ENCODE measurements at places on chromosomes 5 and 9.
A peak's percentile ranks its signal among the peaks of the same experiment; 100 is the strongest.

DNA sequence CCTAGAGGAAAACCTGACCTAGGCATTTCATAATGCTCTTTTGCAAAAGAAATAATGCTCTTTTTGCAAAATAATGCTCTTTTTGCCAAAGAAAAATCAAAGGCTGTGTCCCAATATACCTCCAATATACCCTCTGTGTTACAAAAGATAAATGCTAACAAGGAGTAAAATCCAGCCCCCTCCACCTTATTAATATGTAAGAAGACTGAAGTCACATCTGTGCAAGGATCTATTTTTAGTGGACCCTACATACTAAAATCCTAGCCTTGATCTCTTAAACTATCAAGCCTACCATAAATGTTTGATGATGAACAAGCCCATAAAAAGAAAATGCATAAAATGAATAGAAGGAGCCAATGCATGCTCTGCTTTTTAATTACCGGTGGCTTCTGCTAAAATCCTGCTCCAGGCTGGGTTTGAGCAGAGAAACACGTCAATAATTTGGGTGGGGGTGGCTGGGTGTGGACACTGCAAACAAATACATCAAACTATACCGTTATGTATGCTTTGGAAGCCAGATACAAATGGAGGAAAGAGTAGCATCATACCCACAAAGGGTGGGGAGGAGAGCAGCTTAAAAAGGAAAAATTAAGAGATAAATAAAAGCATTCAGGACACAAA is 131.6 kb downstream of the SEMA6A start:
- no peak for DNase-seq

DNA sequence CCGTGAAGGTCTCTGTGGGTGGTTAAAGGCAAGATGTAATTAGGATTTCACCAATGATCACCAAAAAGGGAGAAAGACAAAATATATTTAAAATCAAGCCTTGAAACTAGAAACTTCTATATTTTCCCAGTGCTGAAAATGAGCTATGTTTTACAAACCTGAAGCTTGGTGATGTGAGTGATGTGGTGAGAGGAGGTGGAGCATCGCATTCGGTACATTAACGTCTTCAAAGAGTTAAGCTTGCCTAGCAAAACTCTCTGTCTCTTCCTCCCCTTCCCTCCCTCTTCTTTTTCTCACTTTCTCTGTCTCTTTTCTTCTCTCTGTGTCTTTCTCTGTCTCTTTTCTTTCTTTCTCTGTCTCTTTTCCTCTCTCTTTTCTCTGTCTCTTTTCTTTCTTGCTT is 347.3 kb upstream of the IRX2 start:
- DNase-seq: no peak

- no peak for DNase-seq
Measured at GRCh38 chr5:80125022-80125961, 90.1 kb downstream of the THBS4 start.

GRCh38 chr9:4820168-4820567 is 27.4 kb downstream of the RCL1 start:
- DNase-seq: peak; percentile 0

DNA sequence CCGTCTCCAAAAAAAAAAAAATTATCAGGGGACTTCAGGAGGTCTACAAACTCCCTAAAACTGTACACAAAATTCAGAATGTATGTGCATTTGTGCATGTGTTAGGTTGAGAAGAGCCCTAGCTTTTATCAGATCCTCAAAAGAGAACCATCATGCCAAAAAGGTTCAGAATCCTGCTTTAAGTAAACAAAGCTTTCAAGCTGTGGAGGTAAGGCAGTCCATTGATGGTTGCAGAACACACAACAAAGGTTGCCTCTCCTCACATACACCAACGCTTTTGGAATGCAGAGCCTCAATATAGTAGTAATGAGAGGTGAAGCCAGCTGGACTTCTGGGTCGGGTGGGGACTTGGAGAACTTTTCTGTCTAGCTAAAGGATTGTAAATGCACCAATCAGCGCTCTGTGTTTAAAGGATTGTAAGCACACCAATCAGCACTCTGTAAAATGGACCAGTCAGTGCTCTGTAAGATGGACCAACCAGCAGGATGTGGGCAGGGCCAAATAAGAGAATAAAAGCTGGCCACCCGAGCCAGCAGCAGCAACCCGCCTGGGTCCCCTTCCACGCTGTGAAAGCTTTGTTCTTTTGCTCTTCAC is 57.9 kb upstream of the RNF38 start:
- no peak for DNase-seq

- no peak for DNase-seq
Measured at GRCh38 chr9:114299286-114300152, 23.4 kb upstream of the ORM1 start.

Data from T-helper 2 cell treated with Interferon-gamma antibody and Interleukin-4, amounts not matched to agents 5 μg/mL and 100 μg/mL, for 36 hours (primary cell).